NCI-H1092 treated with DMSO at 0.1 percent for 48 hours (cell line): ENCODE measurements at places on chromosomes 7 and 10.

- DNase-seq = no peak
Observed at GRCh38 chr7:85928500-85928899, 715.2 kb upstream of the GRM3 start.

GRCh38 chr10:117462424-117462792 lies 80.1 kb upstream of the EMX2 start:
- DNase-seq = no peak

GRCh38 chr7:83065714-83066113 lies 97.0 kb downstream of the PCLO start:
- DNase-seq = no peak

GRCh38 chr7:123656544-123657303 lies 1.1 kb downstream of the LMOD2 start:
- no peak for DNase-seq

GRCh38 chr7:26157520-26158105 lies 5.6 kb downstream of the NFE2L3 start:
- DNase-seq = no peak

GRCh38 chr10:61130366-61130765 lies 186.4 kb upstream of the RHOBTB1 start:
- no peak for DNase-seq

- no peak for DNase-seq
Observed at GRCh38 chr7:127922656-127923055, 108.6 kb downstream of the LRRC4 start.

GRCh38 chr7:134936893-134937510 lies 49.3 kb upstream of the AGBL3 start:
- no peak for DNase-seq

GRCh38 chr10:28910956-28911355 lies 233.6 kb downstream of the BAMBI start:
- no peak for DNase-seq

DNA sequence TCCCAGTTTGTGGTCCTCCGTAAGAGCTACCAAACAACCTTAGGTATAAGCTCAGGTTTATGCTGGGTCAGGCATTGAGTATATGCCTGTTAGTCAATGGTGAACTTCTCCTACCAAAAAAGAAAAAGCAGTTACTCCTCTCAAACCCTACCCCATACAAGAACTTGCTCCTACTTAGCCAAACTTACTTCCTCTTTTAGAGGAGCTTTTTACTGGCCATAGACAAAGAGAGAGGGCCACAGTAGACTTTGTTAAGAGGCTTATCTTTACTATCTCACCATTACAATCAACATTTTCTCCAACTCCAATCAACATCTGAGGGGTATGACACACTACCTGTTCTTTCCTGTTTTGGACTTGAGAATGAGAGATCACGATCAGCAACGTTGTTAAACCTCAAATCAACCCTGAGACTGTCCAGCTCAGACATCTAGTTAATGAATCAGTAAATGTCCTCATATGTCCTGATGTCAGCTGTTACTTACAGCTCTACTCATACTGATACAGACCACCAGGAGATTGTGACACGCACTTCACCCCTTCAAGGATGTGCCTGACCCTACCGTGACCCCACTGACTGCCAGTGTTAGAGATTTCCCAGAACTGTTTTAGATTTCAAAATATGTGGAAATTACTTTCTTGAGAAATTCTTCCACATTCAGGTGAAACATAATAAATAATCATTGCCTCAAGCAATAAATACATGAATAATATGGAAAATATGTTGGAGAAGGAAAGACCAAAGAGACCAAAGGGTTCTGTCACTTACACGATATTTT lies 18.4 kb upstream of the CCDC71L start:
- no peak for DNase-seq
